Stimulated activated CD4-positive, alpha-beta T cell treated with anti-CD3 and anti-CD28 coated beads, Interleukin-4, amount 100 ng/mL, for 4 hours (primary cell): ENCODE measurements at places on chromosomes 2 and 18.

GRCh38 chr2:65024149-65024829, 31.9 kb upstream of the CEP68 start:
- DNase-seq, result no peak

- no peak for DNase-seq
Measured at GRCh38 chr18:44715842-44716241, 35.2 kb downstream of the SETBP1 start.

GRCh38 chr2:25514043-25514637, 159.2 kb downstream of the DTNB start:
- no peak for DNase-seq

DNA sequence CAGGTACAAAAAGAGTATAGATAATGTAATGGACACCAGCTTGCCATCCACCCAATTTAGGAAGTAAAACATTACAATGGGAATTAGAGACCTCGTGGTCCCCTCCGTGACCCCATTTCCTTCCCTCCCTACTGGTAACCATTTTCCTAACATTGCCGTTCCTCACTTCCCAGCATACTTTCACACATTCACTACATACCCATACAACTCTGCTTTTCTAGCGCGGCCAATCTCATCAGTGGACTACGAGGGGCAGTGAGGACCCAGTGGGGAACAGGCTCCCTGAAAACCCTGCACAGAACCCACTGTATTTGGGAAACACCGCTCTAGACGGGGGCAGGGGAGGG, 1.1 kb downstream of the ENOSF1 start:
- no peak for DNase-seq

DNA sequence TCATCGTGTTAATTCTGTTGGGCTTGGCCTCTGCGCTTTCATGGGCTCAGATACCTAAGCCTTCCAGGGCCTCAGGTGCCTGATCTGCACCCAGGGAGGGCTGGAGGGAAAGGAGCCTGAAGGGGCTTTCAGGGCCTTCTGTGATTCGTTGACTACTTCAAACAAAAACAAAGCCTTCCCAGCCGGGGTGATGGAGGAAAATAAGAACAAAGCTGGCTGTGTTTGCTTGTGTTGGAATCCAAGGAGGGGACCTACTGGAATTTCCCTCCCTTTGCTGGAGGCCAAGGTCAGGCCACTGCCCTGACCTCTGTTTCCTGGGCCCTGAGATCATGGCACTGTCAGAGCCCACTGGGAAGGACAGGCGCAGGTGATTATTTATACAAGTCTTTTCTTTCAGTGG, 135.3 kb downstream of the KLHL29 start:
- no peak for DNase-seq

DNA sequence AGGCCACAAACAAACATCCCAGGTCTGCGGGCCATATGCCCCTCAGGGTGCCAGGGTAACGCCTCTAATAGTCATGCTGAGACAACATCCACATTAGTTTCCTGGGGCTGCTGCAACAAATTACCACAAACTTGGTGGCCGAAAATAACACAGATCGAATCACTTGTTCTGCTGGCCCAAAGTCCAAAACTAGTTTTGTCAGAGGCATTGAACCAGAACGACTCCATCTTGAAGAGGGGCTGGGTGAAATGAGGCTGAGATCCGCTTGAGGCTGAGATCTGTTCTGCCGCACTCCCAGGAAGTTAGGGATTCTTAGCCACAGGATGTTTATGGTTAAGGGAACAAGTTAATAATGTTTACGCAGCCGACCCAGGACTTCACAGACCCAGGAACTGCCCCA, 66.7 kb downstream of the COPS8 start:
- DNase-seq, result no peak
